SJSA1 (cell line): ENCODE measurements at places on chromosomes 12 and 14. TPM values are rescaled to one million over a fixed set of nuclear protein-coding genes. Genes with fewer than 3 reads are reported as not detected.

The HSPA2 gene
- total RNA-seq = 6.8 and 15.0 TPM in 2 replicates

The DPPA3 gene
- not detected in 2 replicates for total RNA-seq

The AKAP6 gene
- total RNA-seq = 3.8 and 4.1 TPM in 2 replicates

DNA sequence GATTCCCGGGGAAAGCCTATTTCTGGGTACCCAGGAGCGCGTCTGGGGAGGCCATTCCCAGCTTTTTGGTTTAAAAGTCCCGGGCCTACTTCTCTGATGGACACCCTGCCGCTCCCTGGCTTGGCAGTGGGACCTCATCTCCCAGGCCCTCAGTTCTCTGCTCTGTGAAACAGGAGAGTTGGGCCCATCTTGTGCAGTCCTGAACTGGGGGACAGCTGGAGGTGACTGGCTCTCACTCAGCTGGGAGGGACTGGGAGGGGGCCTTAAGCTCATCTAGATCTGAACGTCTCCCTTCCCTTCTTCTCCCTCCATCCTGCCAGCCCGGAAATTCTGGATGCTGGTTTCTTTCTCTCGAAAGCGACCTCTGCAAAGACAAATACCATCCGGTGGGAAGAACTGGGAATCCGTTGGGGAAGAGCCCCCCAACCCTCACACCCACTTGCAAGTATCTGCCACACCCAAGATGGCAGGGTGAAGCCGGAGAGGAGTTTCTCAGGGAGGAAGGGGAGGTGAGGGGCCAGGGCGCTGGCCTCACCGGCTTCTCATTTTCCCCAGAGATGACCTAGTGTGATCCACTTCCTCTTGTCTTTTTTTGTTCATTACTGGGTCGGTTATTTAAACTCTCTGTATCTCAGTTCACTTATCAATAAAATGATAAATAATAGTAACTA is 1.4 kb downstream of the RIN3 start:
- peak; percentile 25 for DNase-seq

GRCh38 chr12:70885956-70886355 is 34.6 kb downstream of the PTPRR start:
- DNase-seq = no peak

DNA sequence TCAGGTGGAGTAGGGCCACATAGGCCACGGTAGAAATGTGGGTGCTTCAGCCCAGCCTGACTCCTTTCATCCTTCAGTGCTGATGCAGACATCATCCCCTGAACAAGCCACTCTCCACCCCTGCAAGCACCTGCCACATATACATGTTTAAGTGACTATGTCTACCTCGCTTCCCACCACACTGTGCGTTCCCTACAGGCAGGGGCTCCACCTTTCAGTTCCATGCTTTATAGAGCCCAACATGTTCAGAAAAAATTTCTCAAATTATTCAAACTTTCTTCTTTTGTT is 11.6 kb downstream of the SLC7A7 start:
- no peak for DNase-seq

DNA sequence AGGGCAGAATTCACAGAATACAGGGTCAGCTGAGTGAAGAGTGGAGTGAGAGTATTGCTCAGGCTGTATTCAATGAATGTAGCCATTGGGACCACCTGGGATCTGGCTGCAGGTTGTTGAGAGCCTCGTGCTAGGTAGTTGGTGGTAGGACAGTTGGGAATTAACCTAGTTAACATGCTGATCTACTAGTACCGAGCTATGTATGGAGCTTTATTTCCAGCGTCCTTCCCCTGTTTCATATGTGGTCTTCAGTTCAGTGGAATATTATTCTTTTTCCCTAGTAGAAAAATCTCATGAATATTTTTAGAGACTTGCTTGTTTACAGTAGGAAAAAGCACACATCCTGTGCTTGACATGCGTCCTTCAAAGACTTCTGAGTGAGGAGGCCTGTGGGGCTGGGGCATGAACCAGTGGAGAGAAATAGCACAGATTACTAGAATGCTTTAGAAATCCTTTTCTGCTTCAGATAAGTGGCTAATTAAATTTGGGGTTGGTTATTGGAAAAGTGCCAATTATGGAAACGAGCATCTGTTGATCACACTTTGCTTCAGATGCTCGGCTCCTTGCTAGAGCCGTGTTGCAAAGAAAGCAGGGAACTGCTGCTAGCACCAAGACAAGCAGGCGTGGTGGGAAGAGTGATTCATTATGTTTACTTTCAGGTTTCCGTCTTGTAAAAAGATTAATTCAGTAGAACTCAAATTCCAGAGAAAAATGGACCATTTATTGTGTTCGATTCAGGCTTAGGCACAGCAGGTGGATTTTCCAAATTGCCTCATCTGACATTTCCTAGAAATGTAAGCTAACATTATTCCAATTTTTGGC is 53.6 kb downstream of the ARF6 start:
- peak; percentile 52 for DNase-seq

DNA sequence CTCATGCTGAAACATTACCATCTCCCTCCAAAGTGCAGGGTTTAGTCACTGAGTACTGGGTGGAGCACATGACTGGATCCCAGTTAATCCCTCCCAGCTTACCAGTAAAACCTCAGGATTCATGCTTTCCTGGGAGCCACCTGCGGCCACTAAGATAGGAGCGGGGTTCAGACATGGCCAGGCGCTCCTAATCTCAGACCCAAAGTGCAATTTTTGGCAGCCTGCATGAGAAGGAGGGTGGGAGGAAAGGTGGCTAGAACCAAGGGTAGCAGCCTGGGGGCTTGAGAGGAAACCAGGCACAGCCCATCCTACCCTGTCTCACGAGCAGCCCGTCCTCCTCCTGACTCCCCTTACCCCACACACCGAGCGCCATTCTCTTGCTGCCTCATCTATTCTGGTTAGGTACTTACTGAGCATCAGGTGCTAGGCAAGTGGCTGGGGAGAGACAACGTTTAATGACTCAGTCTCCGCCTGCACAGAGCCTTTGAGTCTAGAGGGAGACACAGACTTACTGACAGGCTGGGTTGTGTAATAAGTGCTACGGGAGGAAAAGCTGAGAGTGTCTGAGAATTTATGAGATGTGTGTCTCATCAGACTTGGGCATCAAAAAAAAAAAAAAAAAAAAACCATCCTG is 9.9 kb downstream of the GPRC5A start:
- peak; percentile 55 for DNase-seq

- no peak for DNase-seq
These were observed 25.6 kb upstream of the ARID2 start for GRCh38 chr12:45703942-45704341.

The GPR135 gene
- total RNA-seq = 1.8 and 2.7 TPM in 2 replicates
